ENCODE measurements at places on chromosomes 7 and 10.

GRCh38 chr7:116933465-116933864 is 19.8 kb upstream of the ST7 start:
- no peak for DNase-seq

GRCh38 chr10:114100848-114101741 is 57.4 kb downstream of the ADRB1 start:
- peak; percentile 67 for DNase-seq

DNA sequence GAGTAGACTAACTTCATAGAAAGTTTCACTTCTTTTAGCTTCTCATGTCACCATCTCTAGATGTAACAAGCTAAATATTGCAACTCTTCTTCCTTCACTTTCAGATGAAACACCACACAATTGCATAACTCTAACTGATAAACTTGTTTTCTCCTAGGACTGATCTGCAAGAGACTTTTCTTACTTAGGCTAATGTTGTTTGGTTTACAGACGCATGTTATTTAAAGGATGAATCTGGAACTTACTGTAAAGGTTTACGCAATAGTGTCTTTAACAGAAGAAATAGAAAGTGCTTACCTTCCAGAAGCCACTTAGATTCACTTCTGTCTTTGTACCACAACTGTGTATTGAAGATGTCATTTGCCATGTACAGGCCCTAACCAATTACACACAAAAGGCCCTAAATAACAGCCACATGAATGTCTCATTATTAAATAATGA is 22.1 kb upstream of the ZC3HAV1 start:
- no peak for DNase-seq

DNA sequence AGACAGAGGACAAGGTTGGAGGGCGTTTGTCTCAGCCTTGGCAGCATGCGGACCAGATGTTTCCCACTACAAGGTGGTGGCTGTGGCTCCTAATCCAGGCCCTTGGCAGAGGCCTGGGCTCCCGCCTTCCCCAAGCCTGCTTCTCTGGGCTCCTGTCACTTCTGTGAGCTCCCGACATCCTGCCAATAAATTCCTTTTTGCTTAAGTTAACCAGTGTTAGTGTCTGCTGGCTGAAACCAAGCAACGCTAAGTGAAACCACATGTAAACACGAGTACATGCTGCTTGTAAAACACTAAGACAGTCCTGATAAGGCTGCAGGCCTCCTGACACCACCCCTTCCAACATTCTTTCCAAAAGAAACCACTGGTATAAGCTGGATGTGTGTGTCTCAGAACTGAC is 263.6 kb upstream of the ZMIZ1 start:
- peak; percentile 90 for DNase-seq

DNA sequence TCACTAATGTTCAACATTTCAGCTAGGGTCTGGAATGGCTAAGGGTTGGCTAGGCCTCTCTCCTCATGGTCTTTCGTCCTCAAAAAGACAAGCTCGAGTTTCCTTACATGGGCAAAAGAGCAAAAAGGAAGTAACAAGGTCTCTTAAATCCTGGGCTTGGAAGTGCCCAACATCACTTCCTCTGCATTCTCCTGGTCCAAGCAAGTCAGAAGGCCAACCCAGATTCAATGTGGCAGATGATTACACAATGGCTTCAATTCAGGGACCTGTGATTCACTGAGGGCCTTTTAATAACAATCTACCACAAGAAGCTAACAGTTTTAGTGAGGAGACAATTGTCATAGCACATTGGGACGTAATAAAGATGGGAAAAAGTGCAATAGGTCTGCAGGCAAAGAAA is 4.4 kb upstream of the NUP205 start:
- DNase-seq, result no peak

GRCh38 chr10:59894114-59894513 is 12.2 kb downstream of the CCDC6 start:
- DNase-seq, result no peak

- peak; percentile 78 for DNase-seq
These were observed 478 bp upstream of the ZNF22 start for GRCh38 chr10:45000138-45000751.

- no peak for DNase-seq
These were observed 142.0 kb downstream of the CDH23 start for GRCh38 chr10:71538608-71539260.

DNA sequence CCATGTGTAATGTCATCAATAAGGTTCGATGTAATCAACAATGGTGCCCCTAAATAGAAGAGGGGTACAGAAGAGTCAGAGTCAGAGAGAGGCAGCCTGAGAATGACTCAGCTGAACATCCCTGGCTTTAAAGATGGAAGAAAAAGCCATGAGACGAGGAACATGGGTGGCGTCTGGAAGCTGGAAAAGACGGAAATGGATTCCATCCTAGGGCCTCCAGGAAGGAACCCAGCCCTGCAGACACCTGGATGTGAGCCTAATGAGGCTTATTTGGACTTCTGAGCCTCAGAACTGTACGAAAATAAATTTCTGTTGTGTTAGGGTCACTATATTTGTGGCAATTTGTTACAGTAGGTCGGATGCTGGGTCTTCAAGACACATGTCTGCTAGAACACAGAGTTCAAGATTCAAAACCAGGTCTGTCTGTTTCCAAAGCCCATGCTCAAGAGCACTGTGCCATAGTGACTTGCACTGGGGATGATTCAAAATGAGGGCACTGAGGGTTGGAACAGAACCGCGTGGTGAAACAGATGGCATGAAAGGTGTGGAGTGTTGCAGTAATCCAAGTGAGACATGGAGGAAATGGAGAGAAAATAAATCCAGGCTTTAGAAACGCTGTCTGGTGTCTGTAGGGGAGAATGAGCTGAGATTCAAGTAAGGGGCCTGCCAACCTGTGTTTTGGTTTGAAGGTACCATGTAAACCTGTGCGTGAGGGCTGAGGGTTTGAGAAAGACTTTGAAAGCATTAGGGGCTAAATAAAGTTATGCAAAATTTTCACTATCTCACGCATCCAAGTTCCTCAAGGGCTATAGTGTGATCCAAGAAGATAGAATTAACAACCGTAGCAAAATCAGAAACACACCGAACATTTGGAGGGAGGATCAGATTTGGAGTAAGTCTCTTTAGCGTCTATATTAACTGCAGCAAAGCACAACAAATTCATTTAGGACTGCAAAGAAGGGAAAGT is 849.1 kb upstream of the AUTS2 start:
- no peak for DNase-seq

DNA sequence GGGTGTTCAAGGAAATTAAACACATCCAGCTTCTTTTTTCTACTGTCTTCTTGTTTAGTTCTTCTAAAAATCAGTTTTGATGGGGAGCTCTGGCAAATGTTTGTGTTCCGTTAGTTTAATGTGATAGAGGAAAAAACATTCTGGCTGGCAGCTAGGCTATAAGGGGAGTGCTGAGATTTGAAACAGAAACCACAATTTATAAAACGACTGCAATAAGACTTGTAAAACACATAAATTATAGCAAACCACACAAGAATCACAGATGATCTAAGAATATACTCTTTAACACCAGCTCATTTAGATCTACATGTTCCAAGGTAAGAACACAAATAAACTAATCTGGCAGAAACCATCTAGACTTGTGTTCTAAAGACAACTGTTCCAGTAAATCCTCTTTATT is 425.5 kb downstream of the CNTNAP2 start:
- no peak for DNase-seq

DNA sequence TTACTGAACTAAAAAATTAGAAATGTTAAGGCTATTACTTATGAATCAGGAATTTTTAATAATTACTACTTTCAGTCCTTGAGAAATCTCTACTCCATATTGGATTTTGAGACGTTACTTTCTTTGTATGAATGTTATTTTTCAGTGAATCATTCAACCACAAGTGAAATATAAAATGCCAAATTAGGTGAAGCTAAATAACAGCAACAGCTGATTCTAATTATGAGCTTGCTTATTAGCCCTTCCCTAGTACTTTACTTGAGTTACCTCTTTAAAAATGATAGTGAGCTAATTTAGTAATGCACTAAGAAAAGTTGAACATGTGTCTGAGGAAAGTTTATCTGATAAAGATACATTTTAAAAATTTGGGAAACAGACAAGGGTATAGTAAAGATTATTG is 51.4 kb downstream of the PCGF5 start:
- DNase-seq, result no peak

DNA sequence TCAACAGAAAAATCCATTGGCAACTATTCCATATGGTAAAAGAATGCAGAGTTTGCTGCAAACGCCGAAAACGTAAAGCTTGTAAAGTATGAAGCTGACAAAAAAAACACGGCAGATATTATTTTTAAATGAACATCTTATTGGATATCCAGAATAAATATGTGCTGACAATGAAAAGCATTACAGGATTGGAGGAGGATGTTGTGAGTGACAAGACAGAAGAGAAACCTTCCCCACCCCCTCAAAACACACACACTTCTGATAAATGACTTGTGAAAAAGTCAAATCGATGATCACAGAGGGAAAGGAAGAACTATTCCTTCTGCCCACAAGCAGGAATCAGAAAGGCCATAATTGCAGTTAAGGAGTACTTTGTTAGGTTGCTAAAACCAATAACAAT is 14.6 kb downstream of the FAM131B start:
- no peak for DNase-seq

All from right hindlimb (tissue), 1 donor.